Activated CD4-positive, alpha-beta T cell treated with anti-CD3 and anti-CD28 coated beads, Interleukin-2, amount 10 ng/mL, durations not matched to agents 7 days and 5 days (primary cell): ENCODE measurements at places on chromosomes 12 and 14.
A peak's percentile ranks its signal among the peaks of the same experiment; 100 is the strongest.

DNA sequence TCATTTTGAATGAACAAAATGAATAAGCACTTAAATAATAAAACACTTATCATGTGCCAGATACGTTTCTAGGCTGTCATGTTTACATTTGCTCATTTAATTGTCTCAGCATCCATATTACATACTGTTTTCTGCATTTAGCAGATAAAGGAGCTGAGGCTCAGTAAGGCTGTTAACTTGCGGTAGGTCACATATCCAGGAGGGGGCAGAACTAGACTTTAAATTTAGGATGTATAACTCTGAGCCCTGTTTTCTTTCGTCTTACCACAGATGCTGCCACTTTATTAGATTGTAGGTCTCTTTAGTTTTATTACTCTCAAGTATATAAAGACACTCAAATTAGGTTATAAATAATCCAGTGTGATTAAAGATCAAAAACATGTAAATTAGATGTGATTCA lies 17.7 kb downstream of the IRAK4 start:
- DNase-seq: peak; percentile 22

DNA sequence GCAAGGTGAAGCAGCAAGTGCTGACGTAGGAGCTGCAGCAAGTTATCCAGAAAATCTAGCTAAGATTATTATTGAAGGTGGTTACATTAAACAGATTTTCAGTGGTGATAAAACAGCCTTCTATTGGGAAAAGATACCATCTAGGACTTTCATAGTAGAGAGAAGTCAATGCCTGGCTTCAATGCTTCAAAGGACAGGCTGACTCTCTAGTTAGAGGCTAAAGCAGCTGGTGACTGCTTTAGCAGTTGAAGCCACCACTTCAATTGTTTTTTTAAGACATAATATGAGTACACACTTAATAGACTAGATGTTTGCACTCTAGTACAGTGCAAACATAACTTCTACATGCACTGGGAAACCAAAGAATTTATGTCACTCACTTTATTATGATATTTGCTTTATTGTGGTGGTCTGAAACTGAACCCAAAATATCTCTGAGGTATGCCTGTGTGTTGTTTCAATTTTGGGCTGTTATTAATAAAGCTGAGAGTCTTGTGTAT lies 1026.9 kb upstream of the FOXG1 start:
- no peak for DNase-seq

GRCh38 chr12:109724321-109724892 lies 10.8 kb downstream of the FAM222A start:
- DNase-seq: no peak

DNA sequence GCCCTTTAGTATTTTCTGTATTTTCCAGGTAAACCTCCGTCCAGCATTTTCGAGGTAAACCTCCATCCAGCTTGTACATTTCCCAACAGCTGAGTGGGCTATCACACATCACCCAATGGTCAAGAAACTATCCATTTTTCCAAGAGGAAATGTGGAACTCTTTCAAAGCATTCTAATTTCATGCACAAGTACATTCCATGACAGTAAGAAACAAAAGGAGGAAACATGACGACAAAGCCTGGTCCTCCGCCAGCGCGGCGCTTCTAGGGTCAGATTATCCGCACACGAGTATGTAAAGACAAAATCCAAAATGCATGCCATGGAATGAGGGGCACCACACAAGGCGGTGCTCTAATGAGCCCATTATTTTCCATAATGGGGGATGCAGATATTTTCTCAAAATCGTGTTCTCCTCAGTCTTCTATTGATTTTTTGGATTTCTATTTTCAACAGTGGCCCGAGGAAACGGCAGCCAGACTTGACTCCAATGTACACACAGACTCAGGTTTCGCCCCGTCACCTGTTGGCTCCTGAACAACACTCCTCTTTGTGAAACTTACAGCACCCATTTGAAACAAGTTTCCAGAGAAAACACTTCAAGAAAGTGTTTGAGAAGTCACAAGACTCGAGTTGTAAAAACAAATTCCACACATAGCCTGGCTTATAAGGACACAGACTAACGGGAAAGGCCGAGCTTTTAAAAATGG lies 107.4 kb downstream of the PRICKLE1 start:
- DNase-seq: no peak

GRCh38 chr14:35286003-35286600 lies 6.1 kb upstream of the PSMA6 start:
- DNase-seq: no peak

- DNase-seq: peak; percentile 18
Observed at GRCh38 chr14:68628605-68629310, 164.1 kb downstream of the ZFP36L1 start.

GRCh38 chr12:43097471-43097870 lies 454.5 kb downstream of the ADAMTS20 start:
- no peak for DNase-seq

DNA sequence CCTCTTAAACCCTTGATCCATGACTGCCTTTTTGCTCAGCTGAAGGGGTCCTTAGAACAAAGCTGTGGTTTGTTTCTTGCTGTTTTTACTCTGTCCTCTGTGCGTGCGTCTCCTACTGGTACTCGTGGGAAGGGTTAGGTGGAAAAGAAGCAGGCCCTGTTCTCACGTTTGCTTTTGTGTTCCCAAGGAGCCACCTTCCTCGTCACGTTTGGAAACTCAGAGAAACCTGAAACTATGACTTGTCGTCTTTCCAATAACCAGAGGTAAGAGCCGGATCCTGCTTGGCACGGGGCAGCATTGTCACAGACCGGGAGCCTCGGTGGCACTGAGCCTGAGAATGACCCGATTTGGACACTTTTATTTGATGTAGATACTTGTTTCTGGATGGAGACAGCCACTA lies 13.1 kb downstream of the ZFYVE21 start:
- DNase-seq: no peak

DNA sequence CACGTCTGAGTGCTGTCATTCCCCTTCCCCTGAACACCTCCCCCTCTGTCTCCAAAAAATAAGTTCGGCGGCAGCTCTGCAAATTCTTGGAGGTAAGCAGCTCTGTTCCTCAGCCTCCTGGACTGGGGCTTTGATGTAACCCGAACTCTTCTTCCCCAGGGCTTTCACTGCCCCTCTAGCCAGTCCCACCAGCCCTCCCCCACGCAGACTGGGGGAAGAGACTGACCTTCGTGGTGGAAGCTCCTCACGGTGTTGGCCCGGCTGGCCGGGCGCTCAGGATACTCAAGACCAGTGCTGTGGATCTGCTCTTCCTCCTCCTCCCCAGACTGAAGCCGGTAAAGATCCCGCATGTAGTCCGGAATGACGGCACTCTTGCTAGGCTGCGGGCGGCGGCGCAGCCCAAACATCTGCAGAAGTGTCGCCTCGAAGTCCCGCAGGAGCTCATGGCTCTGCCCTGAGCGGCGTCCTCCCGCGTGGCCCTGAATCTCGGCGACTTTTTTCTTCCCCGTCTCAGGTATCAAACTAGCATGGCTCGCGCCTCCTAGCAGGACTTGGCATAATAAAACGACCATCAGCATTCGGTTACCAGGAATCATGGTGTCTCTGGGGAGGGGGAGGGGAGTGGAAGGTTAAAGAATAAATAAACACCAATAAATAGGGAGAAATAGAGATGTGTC lies 4.9 kb downstream of the BMP4 start:
- DNase-seq: no peak

- DNase-seq: peak; percentile 71
Observed at GRCh38 chr14:100072783-100073346, 7.6 kb downstream of the EVL start.

GRCh38 chr14:83217492-83217891 lies 1683.8 kb upstream of the SEL1L start:
- DNase-seq: no peak

DNA sequence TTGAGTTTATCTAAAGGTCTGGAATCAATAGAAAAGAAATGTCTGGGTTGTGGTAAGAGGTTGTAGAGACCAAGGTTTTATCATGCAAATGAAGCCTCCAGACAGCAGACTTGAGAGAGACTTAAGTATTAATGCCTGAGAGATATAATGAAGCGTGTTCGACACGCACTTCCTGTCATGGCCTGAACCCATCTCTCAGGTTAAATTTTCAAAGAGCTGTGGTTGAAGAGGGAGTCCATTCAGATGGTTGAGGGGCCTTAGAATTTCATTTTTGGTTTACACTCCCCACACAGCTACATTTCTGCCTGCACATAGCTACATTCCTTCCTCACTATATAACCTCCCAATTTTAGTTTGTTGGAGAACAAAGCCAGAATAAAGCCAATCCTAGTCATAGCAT lies 10.1 kb upstream of the CLEC12A start:
- DNase-seq: no peak

DNA sequence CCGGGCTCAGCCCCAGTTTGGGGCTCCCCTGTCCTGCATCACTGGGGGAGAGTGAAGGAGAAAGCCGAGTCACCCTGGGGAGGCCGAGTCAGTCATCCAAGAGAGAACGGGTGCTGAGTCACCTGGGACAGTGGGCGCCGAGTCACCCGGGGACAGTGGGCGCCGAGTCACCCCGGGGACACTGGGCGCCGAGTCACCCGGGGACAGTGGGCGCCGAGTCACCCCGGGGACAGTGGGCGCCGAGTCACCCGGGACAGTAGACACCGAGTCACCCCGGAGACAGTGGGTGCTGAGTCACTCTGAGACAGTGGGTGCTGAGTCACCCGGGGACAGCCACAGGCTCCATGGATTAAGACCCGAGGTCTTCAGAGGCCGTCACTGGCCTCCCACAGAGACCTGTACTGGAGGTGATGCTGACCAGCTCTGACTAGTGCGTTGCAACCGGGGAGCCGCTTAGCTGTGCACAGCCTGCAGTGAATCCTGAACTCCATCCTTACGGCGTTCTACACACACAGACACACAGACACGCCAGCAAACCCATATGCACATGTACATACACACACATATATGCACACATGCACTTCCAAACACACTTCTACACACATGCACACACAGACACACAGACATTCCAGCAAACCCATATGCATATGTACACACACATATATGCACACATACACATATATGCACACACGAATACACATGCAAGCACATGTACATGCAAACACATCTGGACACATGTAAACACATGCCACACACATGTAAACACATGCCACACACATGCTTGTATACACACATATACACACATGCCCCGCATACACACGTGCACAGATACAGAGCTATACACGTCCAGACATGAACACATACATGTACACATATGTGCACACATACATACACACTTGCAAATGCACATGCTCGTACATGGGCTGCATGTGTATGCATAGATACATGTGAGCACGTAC lies 64.9 kb upstream of the GALNT9 start:
- DNase-seq: no peak

GRCh38 chr12:127360580-127360979 lies 906.4 kb upstream of the TMEM132C start:
- DNase-seq: no peak

DNA sequence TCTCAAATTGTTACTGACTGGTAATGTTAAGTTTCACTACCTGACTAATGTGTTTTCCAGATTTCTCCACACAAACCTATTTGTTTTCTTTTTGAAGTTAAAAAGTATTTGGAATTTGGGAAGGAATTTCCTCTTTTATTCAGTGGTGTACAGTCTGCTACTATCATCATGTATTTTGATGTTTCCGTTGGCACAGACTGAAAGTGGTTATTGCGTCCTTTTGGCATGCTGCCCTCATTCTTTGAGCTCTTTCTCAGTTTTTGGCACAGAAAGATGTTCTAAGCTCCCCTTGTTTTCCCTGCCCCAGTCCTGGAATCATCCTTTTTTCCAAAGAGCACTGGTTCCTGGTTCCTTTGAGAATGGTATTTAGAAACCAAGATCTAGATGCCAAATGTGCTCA lies 31.4 kb upstream of the RTRAF start:
- DNase-seq: no peak

GRCh38 chr12:76777765-76778216 lies 13.9 kb downstream of the ZDHHC17 start:
- DNase-seq: no peak

DNA sequence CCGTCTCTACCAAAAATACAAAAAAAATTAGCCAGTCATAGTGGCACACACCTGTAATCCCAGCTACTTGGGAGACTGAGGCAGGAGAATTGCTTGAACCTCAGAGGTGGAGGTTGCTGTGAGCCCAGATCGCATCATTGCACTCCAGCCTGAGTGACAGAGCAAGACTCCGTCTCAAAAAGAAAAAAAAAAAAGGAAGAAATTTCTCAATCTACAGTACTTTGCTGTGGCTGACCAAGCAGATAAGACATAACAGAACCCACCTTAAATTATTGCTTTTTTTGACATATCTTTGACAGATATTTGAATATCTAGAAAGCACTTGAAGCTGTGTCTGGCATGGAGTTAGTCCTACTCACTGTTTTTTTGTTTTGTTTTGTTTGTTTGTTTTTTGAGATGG lies 34.9 kb upstream of the HNF1A start:
- DNase-seq: no peak

DNA sequence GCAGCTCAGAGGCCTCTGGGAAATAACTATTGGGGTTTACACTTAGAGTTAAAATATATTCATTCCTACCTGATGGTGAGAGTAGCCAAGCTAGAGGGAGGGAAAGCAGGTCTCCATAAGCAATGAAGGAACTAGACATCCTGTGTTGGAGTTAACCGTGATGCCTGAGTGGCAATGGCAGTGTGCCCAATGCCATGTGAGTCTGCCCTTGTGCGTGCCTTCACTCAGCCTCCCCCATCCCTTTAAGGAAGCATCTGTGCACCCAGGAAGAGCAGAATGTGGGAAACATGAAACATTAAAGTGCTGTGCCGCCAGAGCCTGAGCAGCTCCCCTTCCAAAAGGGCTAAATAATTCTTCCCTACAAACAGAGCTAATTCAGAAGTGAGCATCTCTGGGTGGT lies 76.3 kb downstream of the COX16 start:
- DNase-seq: no peak

DNA sequence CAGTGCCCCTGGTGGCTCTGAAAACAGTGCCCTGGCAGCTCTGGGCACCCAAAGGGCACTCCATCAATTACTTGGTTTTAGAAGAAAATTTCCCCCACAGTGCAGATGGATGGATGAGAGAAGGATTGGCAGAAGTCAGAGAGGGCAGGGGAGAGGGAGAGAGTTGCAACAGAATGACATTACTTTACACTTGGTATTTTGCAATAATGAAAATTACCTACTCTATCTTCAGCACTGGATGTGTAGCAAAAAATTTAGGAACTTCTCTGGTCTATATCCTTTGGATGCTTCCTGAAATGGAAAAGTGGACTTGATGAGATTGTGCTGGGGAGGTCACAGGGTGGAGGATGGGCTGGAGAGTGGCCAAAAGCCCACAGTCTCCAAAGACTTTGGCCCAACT lies 193.2 kb downstream of the CHST11 start:
- no peak for DNase-seq

DNA sequence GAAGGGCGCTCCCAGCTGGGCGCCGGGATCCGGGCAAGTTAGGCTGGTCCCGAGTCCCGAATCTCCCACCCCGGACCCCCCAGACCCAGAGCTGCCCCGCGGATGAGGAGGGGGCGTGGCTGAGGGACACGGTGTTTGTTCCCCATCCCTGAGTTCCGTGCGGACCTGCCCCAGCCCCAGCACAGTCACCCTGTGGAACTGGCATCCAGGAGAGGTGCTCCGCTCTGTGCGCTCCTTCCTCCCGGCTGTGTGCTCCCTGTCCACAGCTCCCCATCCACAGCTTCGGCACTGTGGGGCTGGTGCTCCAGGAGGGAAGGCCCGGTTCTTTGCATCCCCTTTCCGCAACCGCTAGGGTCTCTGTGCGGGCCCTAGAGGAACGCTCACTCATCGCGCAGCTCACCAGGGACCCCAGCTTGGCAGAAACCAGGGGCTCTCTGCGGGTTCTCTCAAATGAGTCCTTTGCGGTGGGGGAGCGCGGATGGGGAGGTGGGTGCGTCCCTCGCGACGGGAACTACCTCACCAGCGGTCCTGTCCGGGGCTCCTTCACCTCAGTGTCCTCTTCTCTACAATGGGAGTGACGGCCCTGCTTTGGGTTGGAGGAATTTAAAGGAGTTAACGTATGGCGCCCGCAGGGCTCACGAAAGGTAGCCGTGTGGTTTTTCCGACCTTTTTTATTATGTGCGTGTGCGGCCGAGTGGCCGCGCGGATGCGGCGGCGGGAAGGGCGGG lies 845 bp downstream of the TMEM132C start:
- DNase-seq: no peak
